ENCODE measurements at places on chromosomes 1 and 21.

- no peak for DNase-seq
Observed at GRCh38 chr1:54007613-54008012, 10.4 kb downstream of the LDLRAD1 start.

GRCh38 chr1:236670060-236670459 is 16.2 kb upstream of the ACTN2 start:
- DNase-seq = no peak

- no peak for DNase-seq
Observed at GRCh38 chr1:212231372-212231771, 53.8 kb upstream of the PPP2R5A start.

GRCh38 chr1:170665629-170666028 is 1.7 kb downstream of the PRRX1 start:
- DNase-seq = no peak

DNA sequence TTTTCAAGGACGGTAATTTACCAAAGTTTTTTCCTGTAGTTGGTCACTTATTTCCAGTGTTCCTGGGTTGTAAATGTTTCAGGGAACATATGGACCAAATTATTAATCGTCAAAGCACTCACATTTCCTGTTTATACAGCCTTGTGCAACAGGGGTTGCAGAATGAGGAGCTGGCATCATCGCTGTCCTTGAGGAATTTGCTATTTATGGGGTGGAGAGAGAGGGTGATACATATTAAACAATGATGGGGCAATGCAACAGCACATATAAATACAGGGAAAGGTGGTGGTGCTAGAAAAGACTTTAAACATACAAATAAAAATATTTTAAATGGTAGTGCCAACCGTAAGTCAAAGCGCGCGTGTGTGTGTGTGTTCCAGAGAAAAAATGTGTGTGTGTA is 369.8 kb downstream of the NPHP4 start:
- DNase-seq = no peak

GRCh38 chr1:240188139-240188538 is 96.5 kb downstream of the FMN2 start:
- DNase-seq = peak; percentile 97

GRCh38 chr1:203327684-203328457 is 22.6 kb downstream of the BTG2 start:
- peak; percentile 99 for DNase-seq

- DNase-seq = peak; percentile 43
Observed at GRCh38 chr1:160884579-160884978, 401 bp downstream of the ITLN1 start.

DNA sequence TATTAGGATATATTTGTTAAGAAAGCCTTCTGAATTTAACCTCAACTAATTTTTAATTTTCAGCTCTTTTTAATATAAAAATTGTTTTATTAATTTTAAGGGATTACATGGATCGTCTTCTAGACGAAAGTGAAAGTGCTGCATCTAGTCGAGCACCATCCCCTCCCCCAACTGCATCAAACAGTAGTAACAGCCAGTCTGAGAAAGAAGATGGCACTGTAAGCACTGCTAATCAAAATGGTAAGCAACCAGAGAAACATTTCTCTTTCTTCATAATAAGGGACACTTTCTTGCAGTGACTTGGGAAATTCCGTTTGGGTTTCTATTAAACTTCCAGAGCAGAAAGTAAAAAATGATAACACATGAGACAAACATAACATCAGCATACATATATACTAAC is 56.9 kb downstream of the MIER1 start:
- DNase-seq = no peak

DNA sequence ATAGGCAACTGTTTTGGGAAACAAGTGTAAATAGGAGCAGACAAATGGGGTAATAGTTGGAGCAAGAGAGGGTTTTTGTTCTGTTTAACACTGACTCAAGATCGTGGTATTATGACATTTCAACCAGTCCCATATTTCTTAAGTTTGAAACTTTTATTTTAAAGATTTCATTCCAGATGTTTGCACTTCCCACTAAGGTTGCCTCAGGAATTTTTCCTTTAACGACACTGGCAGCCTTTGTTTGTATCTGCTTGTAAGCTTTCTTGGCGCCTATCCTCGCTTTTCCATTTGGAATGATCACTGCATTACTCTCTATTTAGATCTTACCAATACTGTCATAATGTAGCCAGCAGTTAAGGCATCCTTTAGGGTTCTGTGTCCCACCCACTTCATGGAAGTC is 67.7 kb downstream of the ALG6 start:
- DNase-seq = no peak

- DNase-seq = peak; percentile 16
Observed at GRCh38 chr1:218317061-218317460, 28.1 kb upstream of the TGFB2 start.

GRCh38 chr1:55311057-55311641 is 96.0 kb upstream of the USP24 start:
- no peak for DNase-seq

DNA sequence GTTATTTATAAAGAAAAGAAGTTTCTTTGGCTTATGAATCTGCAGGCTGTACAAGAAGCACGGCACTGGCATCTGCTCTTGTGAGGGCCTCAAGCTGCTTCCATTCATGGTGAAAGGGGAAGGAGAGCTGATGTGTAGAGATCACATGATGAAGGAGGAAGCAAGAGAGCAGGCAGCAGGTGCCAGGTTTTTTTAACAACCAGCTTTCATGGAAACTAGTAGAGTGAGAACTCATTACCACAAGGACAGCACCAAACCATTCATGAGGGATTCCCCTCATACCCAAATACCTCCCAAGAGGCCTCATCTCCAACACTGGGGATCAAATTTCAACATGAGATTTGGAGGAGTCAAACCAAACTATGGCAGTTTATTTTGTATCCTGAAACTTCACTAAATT is 85.8 kb upstream of the CAMK1G start:
- DNase-seq = no peak

DNA sequence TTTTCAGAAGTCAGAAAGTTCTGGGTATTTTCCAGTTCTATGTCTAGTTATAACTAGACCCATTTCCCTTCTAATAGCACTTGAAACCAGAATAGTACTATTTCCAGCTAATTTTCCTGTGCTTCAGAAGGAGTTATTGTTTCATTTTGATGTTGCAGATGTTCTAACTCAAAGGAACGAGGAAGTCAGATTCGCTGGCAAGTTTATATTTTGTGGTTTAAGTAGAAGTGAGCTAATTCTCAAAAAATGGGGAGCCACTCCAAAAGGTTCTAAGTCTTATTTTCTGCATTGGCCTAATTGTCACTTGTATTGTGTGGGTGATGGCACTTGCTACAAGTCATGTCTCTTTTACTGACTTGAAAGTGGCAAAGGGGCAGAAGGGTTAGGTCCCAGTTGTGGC is 18.1 kb downstream of the CCDC185 start:
- DNase-seq = no peak

DNA sequence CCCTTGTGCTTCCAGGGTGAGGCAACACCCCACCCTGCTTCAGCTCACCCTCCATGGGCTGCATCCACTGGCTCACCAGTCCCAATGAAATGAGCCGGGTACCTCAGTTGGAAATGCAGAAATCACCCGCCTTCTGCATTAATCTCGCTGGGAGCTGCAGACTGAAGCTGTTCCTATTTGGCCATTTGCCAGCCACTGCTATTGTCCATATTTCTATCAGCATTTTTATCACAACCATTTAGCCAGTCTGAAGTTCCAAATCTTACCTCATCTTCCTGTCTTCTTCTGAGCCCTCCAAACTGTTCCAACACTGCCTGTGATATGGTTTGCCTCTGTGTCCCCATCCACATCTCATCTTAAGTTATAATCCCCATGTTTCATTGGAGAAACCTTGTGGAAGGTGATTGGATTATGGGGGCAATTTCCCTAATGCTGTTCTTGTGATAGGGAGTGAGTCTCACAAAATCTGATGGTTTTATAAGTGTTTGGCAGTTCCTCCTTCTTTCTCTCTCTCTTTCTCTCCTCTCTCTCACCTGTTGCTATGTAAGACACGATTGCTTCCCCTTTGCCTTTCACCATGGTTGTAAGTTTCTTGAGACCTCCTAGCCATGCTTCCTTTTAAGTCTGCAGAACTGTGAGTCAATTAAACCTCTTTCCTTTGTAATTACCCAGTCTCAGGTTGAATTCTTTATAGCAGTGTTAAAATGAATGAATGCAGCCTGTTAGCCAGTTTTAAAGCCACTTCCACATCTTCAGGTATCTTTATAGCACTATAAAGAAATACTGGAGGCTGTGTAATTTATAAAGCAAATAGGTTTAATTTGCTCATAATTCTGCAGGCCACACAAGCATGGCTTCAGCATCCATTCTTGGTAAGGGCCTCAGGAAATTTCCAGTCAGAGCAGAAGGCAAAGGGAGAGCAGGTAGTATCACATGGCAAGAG is 203.5 kb downstream of the FCRL5 start:
- peak; percentile 51 for DNase-seq

DNA sequence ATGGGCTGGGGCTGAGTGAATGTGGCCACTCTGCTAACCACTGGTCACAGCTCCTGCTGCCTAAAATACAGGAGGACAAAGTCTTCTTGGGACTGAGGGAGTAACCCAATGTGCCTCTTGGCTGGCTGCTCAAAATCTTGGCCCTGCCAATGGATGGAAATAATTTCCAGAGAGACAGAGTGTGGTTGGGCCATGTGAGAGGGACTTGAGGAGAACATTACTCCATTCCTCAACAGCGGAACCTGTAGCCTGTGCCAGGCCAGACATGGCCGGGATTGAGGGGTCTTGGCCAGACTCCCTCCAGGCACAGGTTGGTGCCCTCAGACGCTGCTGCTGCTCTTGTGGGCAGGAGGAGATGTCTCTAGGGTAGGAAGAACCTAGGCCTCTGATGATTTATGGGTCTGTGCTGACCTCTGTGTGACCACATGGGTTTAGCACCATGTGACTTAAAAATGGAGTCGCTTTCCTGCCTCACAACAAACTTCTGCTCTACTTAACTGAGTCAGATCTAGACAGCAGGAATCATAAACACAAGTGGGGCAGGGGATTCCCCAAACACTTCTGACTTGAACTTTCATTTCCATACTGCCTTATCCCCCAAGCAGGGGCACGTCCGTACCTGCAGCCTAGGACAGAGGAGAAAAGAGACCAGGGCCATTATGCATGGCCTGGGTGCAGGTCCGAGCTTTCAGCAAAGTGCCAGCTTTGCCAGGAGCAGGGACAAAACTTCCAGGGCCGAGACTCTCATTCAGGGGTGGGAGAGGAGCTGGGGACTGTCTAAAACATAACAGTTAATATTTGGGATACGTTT is 79.2 kb downstream of the CD34 start:
- DNase-seq = no peak

- no peak for DNase-seq
Observed at GRCh38 chr21:26165331-26165730, 5.2 kb downstream of the APP start.

DNA sequence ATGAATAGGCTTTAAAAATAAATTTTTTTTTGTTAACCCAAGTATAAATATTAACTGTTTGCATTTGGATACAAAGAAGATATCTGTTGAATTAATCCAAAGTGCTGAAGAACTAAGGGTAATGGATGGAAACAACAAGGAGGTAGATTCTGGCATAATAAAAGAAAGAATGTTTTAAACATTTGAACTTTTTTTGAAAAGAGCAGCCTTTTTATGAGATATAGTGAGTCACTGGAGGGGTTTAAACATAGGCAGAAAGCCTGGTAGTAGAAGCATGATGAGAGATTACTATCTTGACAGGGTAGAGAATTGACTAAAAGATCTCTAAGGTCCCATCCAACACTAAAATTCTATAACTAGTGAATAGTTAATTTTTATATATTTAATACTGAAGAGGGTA is 2.7 kb downstream of the MIER1 start:
- no peak for DNase-seq

DNA sequence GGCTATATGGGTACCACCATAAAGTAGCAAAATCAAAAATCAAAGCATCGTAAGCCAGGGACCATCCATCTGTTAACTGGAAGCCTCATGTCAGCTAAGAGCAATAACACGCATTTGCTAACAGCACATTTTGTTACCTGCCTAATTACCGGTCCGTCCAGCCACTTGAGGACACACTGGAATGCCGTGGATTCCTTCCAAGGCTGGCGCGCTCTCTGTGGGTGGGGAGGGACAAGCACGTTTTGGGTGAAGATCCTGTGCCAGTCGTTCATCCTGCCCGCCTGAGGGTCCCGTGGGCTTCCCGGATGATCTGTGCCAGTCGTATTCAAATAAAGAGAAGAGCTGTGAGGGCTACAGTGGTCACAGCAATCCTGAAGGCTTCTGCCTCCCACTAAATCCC is 6.2 kb downstream of the NPHP4 start:
- no peak for DNase-seq

GRCh38 chr1:2555634-2556276 is 416 bp upstream of the TNFRSF14 start:
- DNase-seq = no peak

DNA sequence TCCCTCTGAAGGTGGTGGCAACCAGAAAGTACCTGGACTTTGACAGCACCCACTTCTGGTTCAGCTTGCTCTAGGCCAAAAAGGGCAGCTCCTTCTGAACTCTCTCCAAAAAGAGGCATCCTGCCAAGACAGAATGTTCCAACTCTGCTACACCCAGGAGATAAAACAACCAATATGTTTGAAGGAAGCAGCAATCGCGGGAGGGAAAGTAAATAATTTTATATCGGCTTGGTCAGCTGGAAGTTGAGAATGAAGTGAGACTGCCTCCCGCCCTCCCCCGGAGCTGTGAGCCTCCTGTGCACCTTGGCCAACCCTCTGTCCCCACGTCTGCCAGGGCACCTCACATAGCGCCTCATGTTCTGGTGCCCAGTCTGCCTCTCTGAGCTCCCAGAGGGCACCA is 130.3 kb upstream of the ATP1A1 start:
- no peak for DNase-seq

GRCh38 chr1:53069663-53070327 is 7.8 kb downstream of the PODN start:
- no peak for DNase-seq

- no peak for DNase-seq
Observed at GRCh38 chr1:171590022-171590421, 32.0 kb upstream of the MYOCOS start.
